ENCODE measurements at places on chromosomes 3 and 15.
A peak's percentile ranks its signal among the peaks of the same experiment; 100 is the strongest.

DNA sequence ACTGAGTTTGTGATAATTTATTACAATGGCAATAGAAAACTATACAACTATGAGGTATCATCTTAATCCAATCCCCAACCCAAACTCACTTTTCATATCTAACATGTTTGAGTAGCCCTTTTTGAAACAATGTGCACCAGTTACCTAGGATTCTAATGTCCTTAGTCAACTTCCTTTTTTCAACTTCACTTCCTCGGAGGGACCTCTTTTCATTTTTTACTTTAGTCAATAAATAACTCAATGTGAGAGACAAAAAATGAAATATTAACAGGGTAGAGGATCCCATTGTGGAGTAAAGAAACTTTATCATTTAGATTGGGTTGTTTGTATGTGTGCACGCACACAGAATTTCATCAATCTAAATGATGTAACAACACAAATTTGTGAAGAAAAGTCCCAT is 193.6 kb upstream of the LRRC3B start:
- DNase-seq: no peak

DNA sequence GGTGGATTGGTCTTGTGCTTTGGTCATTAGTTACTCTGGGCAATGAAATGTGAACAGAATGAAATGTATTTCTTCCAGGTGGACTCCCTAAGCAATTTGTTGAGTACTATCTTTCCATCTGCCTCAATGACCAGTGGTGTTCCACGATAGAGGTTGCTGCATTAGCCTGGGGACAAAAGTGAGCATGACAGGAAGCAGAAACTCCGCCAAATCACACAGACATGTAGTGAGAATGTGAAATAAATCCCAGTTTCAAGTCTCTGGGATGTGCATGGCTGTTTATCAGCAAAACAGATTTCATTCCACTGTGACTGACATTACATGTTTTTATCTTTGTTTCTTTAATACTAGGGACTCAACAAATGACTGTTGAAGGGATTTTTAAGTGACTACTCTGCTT is 63.3 kb upstream of the DCBLD2 start:
- no peak for DNase-seq

- no peak for DNase-seq
Measured at GRCh38 chr3:45792516-45793172, 3.7 kb downstream of the SLC6A20 start.

DNA sequence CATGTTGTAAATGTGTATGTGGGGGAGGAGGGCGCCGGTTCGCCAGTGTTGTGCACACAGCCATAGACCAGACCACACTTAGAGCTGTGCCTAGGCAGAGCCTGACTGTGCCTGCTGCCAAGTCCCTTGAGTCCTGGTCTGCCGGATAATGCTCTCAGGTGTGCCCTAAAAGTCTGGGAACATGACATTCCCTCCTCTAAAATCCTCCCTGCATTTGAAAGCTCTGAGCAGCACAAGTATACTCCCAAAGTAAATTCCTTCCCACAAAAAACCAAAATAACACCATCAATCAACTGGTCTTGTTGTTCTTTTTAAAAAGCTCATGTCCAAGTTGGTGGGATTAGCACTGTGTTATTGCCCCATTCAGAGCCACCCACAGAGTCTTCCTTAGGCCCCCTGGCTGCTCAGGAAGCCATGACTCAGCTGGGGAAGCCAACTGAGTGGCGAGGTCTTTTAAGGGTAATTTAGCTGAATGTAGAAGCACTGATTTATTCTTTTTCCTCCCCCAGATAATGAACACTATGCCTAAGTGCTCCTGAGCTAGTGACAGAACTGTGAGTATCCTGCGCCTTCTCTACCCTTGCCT is 147.8 kb upstream of the MCTP2 start:
- no peak for DNase-seq

DNA sequence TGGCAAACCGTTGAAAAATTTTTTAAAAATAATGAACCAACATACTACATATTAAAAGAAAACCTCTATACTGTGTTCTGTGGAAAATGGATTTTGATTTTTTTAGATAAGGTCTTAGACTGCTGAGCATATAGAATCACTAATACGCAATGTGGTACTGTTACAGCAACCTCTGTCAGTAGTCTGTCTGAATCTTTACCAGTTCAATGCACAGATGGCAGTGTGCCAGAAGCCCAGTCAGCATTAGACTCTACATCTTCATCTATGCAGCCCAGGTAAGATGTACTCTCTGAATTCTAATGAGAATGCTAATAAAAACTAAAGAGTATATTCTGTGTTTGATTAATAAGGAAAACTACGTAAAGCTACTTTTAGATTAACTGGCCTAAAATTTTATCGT is 31.3 kb upstream of the FAH start:
- no peak for DNase-seq

- no peak for DNase-seq
Measured at GRCh38 chr3:174863488-174863887, 4.4 kb downstream of the NAALADL2 start.

DNA sequence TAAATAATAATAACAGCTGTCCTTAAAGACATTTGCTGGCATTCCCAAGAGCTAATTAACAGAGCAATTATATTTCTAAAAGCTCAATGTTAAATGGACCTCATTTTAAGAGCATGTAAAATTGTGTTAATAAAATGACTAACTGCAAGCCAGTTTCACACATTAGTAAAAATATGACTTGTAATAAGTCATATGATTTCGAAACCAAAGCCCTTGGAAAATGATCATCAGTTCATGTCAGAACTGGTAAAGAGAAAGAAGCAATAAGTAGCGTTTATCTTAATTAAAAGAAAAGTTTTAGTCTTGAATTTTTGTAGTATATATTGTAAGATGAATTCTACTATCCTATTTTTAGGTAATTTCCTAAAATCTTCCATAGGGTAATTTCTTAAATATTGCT is 310.7 kb downstream of the CNTN3 start:
- DNase-seq: no peak

- DNase-seq: no peak
Measured at GRCh38 chr3:158709666-158710083, 22.6 kb downstream of the RARRES1 start.

DNA sequence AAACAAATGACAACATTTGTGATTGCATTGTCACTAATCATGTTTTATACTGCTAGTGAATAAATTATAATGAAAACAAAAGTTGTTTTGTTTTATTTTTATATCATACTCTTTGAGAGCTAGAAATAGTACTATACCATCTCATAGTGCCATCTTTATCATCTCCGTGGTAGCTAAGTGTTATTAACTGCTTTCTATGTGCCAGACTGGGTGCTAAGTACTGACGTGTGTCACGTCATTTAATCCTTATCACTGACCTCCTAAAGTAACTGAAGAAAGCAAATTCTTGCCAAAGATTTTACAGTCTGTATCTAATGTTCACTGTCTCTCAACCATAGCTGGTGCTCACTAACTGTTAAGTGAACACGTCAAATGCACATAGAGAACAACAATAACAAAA is 99.5 kb upstream of the CNTN3 start:
- DNase-seq: no peak

- no peak for DNase-seq
Measured at GRCh38 chr3:125381743-125382142, 6.6 kb upstream of the ZNF148 start.

- DNase-seq: no peak
Measured at GRCh38 chr3:174153871-174154270, 705.3 kb upstream of the NAALADL2 start.

GRCh38 chr15:72911626-72912025 is 128.1 kb upstream of the ADPGK start:
- DNase-seq: no peak

DNA sequence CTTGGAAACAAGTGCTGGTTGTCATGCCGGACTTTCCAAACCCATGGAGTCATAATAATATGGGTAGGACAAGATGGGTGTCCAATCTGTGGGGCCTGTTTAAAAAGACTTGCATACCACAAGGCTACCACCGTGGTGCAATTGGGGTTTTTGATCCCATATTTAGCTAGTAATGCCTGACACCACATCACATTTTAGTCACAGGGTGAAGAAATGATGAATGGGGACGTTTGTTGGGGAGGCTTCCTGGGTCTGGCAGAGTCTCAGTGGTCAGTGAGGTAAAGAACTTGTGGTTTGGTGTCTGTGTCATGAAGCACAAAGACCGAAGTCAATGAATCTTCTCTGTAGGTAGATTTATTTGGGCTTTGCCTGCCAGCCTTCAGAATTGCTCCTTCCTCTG is 31.0 kb downstream of the P3H2 start:
- DNase-seq: no peak

- DNase-seq: peak; percentile 59
Measured at GRCh38 chr3:113948015-113948917, 453 bp downstream of the ZDHHC23 start.

All from memory B cell (primary cell).